ENCODE measurements at places on chromosomes 3 and 15.

GRCh38 chr3:123753286-123753685 lies 130.8 kb downstream of the MYLK start:
- no peak for DNase-seq

- DNase-seq = no peak
Measured at GRCh38 chr3:16486201-16486600, 27.3 kb downstream of the RFTN1 start.

GRCh38 chr15:90419206-90419605 lies 31.2 kb downstream of the IQGAP1 start:
- no peak for DNase-seq

- DNase-seq = no peak
Measured at GRCh38 chr3:38641461-38642110, 7.9 kb downstream of the SCN5A start.

DNA sequence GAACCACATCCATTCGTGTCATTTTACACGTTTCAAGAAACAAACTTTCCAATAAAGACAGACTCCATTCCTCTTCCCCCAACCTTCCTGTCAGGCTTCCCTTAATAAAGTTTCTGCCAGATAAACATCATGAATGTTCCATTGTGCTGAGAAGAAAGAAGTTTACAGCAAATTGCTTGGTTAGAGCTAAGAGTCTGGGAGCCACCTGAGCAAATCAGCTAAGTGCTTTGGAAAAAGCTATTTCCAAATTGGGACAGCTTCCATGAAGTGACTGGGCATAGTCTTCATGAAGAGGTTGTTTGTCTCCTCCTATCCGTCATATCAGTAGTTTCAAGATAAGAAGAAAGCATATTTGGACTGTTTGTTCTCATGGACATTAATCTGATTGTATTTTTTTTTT lies 77.0 kb downstream of the MAGI1 start:
- no peak for DNase-seq

- peak; percentile 27 for DNase-seq
Measured at GRCh38 chr3:141454906-141455602, 31.8 kb upstream of the RASA2 start.

- DNase-seq = no peak
Measured at GRCh38 chr3:161349529-161350312, 21.6 kb downstream of the SPTSSB start.
